Tibial nerve (tissue), 4 donors: ENCODE measurements at places on chromosomes 11 and 22. TPM values are rescaled to one million over a fixed set of nuclear protein-coding genes. Genes with fewer than 3 reads are reported as not detected.

GRCh38 chr11:133082841-133083488 lies 449.3 kb downstream of the OPCML start:
- peak; percentile 15 for DNase-seq
- H3K27me3 ChIP-seq: no peaks in the 10 kb centered on the region
- H3K36me3 ChIP-seq: no peaks in the 10 kb centered on the region

HBE1 gene
- total RNA-seq: not detected

GRCh38 chr11:64695548-64695947 lies 27.4 kb downstream of the NRXN2 start:
- H3K36me3 ChIP-seq: no peaks in the 10 kb centered on the region
- H3K4me3 ChIP-seq: no peak overlapping the region
- no peaks in the 10 kb centered on the region for H3K27me3 ChIP-seq
- no peaks in the 10 kb centered on the region for H3K4me1 ChIP-seq
- no peak for DNase-seq
- no peak overlapping the region for H3K27ac ChIP-seq

GRCh38 chr11:67494371-67495233 lies 10.6 kb downstream of the PITPNM1 start:
- H3K4me1 ChIP-seq: no peaks in the 10 kb centered on the region
- no peaks in the 10 kb centered on the region for H3K36me3 ChIP-seq
- DNase-seq: no peak
- H3K27ac ChIP-seq: no peak overlapping the region

CRYBB2 gene
- not detected for total RNA-seq

GRCh38 chr22:45866126-45866645 lies 110.8 kb downstream of the WNT7B start:
- no peaks in the 10 kb centered on the region for H3K36me3 ChIP-seq
- no peak overlapping the region for H3K27ac ChIP-seq
- H3K4me1 ChIP-seq: peaks cover 36% of the 10 kb centered on the region
- H3K27me3 ChIP-seq: peaks cover 45% of the 10 kb centered on the region

GRCh38 chr11:76456571-76456970 lies 11.8 kb downstream of the EMSY start:
- no peak overlapping the region for H3K27ac ChIP-seq
- DNase-seq: no peak
- peaks cover 48% of the 10 kb centered on the region for H3K36me3 ChIP-seq
- no peaks in the 10 kb centered on the region for H3K4me1 ChIP-seq

ADM2 gene
- total RNA-seq: not detected

DNA sequence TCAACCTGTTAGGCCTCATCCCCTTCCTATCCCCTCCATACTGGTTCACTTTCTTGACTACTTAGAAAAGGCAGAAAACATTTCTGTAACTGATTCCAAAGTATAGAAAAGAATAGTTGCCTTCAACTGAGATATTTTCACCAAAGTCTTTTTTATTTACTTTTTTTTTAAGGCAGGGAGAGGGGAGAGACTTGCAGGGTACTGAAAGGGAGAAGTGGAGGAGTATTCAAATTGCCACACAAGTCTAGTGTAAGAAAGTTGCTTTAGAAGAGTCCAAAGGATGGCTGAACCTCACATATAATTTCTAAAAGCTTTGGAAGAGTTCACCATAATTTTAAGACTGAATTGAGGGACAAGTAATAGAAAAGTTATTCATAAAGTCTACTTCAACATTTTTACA lies 6.3 kb downstream of the PHF21A start:
- no peaks in the 10 kb centered on the region for H3K4me1 ChIP-seq
- H3K4me3 ChIP-seq: no peak overlapping the region
- no peak overlapping the region for H3K27ac ChIP-seq
- no peaks in the 10 kb centered on the region for H3K36me3 ChIP-seq
- no peak for DNase-seq

DNA sequence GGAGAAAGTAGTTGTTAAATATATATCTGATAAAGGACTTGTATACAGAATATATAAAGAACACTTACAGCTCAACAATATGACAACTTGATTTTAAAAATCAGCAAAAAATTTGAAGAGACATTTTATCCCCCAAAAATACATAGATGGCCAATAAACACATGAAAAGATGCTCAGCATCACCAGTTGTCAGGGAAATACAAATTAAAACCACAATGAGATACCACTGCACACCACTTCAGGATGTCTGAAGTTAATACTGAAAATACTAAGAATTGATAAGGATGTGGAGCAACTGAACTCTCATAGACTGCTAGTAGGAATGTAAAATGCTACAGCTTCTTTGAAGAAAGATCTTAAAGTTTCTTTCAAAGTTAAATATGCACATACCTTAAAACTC lies 49.2 kb downstream of the KREMEN1 start:
- H3K4me1 ChIP-seq: peaks cover 4% of the 10 kb centered on the region
- no peak for DNase-seq
- H3K4me3 ChIP-seq: no peak overlapping the region
- no peaks in the 10 kb centered on the region for H3K27me3 ChIP-seq
- no peaks in the 10 kb centered on the region for H3K36me3 ChIP-seq
- no peak overlapping the region for H3K27ac ChIP-seq

MRGPRE gene
- total RNA-seq: 0.66 TPM
